ENCODE measurements at places on chromosomes 1 and 21.

DNA sequence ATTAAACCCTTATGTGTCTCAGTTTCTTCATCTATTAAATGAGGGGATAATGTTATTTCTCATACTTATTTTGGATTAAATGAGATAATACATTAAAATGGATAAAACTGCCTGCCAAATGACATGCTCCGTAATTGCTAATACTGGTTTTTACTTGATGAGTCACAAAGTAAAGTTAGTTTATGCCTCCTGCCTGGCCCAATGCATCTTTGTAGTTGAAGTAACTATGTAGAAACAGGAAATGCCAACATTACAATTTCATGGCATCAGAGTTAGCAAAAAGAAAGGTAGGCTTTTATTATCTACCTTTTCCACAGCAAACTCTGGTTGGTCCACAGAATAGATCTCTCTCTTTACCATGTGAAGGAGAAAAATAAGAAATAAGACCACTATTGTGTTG lies 214.5 kb downstream of the TBX15 start:
- no peak for DNase-seq

DNA sequence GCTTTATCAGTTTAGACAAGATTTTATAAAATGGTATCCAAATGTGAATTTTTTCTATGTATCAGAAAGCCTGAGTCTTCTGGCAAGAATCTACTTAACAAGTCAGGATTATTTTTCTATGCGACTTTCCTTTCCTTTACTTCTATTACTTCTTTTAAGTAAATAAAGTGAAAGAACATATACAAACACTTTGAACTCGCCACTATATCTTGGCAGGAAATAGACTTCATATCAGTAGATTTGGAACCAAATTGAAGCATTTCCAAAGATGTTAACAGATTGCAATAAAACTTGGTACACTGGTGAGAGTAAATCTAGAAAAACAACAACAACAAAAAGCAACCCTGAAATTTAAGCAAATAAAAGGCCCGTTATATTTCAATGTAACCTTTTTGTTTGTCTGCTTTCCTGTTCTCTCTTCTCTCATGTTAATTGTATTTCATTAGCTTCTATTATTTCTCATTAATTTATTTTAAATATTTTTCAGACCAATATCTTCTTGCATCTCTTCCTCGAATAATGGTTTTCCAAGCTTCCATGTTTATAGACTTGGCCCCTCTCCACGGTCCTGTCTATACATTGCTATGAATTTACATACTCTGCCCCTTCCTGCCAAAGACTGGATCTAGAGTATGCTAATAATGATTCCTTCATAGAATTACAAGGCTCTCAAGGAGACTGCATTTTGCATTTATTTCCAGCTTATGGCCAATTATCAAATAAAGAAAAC lies 843.6 kb downstream of the ADGRL2 start:
- DNase-seq: no peak

DNA sequence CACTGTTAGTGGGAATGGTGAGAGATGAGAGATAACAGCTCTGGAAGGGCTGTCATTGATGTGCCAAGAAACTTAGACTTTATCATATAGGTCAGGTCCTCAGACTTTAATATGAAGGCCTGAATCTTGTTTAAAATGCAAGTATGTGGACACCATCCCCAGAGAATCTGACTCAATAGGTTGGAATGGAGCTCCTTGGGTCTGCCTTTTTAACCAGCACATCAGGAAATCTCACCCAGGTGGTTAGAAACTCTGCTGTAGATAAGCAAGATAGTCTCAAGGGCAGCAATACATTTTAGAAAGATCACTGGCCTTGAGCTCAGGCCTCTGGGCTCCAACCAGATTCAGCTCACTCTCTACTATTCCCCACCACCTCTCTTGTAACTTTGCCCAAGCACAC lies 180.4 kb downstream of the SLC44A5 start:
- DNase-seq: peak; percentile 67

DNA sequence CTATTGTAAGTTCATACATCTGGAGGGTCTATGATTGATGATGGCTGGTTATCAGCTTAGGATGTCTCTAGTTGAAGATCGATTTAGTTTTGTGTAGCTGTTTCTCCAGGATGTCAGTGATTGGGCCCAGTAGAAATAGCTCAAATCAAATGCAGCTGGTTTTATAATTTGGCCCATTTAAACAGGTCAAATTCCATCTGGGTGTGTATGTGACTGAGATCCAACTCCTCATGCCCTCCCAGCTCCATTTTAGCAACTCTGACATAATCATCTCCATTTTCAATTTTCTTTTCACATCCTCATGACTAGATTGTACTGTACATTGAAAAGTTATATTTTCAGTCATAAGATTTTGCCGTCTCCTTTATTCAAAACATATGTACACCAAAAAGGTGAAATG lies 99.2 kb downstream of the TPR start:
- no peak for DNase-seq

DNA sequence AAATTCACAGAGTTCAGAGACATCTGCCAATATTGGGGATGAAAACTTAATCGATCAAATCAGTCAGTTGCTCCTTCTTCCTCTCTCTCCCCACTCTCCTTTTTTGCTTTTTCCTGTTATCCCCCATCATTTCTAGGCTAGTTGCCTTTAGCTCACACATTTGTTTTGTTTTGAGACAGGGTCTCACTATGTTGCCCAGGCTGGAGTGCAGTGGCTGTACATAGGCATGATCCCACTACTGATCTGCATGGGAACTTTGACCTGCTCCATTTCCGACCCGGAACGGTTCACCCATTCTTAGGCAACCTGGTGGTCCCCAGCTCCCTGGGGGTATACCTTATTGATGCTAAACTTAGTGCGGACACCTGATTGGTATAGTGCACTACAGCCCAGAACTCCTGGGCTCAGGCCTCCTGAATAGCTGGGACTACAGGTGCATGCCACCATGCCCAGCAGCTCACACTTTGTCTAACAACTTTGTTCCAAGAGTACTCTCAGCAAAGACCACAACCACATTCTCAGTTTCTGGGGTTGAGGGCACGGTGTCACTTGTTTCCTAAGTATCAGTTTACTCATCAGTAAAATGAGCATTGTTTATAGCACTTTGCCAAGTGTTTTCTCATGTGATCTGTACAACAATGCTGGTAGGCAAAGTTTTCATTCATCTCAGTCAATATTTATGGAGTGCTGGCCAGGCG lies 6.7 kb upstream of the ELOA start:
- no peak for DNase-seq

DNA sequence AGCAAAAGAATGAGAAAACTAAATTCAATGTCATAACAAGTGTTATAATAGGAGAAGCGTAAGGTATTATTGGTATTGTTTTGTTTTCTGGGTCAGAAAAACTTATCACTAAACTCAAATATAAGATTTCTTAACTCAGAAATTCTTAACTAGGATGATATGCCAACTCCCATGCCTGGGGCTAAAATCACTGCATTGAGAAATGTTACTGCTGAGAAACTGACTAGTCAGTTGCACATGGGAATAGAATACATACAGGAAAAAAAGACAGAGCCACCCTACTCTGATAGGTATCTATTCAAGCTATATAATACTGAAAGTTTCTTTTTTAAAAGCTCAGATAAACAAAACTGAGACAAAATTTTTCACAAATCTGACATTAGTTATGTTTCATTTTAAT lies 56.3 kb downstream of the PRPF38A start:
- no peak for DNase-seq

GRCh38 chr1:216032284-216032683 lies 391.0 kb downstream of the USH2A start:
- no peak for DNase-seq

DNA sequence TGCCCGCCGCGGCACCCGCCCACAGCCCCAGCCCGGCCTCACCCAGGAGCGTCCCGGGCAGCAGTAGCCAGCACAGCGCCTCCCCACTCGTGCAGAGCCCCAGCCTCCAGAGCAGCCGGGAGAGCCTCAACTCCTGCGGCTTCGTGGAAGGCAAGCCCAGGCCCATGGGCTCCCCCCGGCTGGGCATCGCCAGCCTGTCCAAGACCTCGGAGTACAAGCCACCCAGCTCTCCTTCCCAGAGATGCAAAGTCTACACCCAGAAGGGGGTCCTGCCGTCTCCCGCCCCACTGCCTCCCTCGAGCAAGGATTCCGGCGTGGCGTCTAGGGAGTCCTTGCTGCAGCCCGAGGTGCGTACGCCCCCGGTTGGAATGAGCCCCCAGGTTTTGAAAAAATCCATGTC lies 531.2 kb downstream of the KIF26B start:
- DNase-seq: no peak

DNA sequence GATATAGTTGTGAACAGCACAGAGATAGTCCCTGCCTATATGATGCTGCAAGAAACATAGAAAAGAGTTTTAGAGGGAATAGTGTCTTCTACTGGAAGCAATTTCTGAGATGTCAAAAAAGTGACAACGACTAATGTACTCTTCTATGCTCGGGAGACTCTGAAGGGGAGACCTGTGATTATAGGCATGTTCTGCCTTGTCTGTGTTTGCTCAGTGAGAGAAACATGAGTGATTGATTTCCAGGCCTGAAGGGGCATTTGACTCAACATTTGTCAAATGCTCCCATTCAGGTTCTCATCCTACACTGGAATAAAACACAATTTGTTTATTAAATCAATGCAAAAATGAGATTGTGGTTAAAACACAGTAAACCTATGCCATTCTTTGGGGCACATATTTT lies 131.8 kb downstream of the CTH start:
- no peak for DNase-seq

DNA sequence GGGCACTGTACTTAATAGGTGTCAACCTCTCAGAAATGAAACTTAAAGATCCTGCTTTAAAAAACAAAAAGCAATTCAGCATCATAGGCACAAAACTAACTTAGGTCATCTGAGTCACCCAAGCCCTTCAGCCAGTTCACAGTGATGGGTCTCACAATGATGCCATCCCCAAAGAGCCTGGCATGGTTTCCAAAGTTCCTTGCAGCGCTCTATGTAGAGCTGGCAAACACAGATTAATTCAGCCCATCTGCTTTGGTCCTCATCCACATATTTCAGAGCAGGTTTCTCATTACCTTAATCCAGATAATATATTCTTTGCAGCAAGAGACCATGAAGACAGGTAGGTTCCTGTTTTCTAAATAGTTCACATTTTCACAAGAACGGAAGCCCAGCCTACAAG lies 14.6 kb upstream of the PLA2G2C start:
- no peak for DNase-seq

DNA sequence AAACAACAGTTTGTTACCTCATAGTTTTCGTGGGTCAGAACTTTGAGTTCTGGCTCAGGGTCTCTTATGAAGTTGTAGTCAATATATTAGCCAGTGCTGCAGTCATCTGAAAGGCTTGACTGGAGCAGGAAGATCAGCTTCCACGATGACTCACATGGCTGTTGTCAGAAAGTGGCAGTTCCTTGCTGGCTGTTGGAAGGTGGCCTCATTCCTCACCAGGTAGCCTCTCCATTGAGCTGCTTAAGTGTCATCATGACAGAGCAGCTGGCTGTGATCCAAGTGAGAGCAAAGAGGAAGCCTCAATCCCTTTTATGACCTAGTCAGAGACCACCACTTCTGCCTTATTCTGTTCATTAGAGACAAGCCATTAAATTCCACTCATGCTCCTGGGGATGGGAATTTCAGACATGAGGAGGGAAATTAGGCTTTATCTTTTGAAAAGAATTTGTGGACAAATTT lies 5.6 kb downstream of the OSBPL9 start:
- peak; percentile 70 for DNase-seq

- no peak for DNase-seq
Measured at GRCh38 chr1:175385316-175385715, 192.7 kb upstream of the KIAA0040 start.

GRCh38 chr1:9317591-9318417 lies 25.1 kb downstream of the SPSB1 start:
- peak; percentile 69 for DNase-seq

DNA sequence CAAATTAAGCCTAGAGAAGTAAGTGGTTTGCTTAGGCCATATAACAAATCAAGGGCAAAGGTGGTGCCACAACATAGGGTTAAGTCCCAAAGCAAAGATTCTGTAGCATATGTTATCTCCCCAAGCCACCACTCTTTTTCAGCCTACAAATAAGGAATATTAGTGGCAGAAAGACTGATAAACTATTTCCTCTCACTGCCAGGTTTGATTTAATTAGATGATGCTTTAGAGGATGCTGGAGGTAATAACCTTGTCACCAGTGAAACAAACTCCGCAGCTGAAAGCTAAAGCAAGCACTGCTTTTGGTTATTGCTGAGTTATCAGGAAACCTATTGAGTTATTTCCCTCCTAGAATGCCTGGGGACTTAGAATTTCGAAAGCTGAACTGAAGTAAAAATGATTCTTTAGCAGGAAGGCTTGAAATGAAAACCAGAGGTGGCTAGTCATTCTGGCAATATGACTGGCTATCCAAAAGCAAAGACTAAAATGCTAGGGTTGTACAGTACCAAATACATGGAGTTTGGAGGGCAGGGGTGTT lies 145.2 kb downstream of the SYT2 start:
- no peak for DNase-seq

DNA sequence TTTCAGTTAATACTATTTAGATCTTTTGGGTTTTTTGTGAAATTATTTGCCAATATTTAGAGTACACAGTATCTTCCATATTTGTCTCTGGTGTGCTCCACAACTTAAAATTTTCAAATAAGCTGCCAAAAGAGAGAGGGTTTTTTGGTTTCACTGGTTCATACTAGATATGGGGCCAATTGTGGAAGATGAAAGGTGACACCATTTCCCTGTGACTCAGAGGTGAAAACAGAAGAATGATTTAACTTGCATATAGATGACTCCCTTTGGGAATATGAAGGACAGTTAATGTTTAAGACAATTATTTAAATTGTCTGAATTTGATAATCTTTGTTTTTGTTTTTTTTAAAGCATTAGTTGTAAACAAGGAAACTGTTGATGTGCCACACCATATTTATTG lies 37.5 kb downstream of the IVNS1ABP start:
- DNase-seq: no peak

GRCh38 chr21:39581414-39581813 lies 31.3 kb upstream of the B3GALT5 start:
- no peak for DNase-seq

- DNase-seq: no peak
Measured at GRCh38 chr21:21547368-21547953, 549.3 kb downstream of the NCAM2 start.

- DNase-seq: peak; percentile 61
Measured at GRCh38 chr1:158818975-158819431, 12.1 kb upstream of the MNDA start.

GRCh38 chr1:117606649-117607430 lies 992 bp downstream of the TENT5C start:
- peak; percentile 16 for DNase-seq

DNA sequence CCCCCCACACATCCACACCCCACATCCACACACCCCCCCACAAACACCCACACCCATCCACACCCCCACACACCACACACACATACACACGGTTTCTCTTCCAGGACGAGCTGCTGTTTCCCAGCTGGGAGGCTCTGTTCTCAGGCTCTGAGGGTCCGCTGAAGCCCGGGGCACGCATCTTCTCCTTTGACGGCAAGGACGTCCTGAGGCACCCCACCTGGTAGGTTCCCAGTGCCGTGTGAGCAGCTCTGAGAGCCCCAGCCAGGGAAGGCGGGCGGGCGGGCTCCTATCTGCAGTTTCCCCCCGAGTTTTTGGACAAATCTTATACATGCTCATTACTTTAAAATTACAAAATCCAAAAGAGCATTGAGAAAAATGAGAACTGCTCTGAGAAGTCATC lies 31.2 kb downstream of the SLC19A1 start:
- DNase-seq: no peak

Data from astrocyte of the hippocampus (primary cell).